ENCODE measurements at places on chromosomes 12 and 14. TPM values are rescaled to one million over a fixed set of nuclear protein-coding genes. Genes with fewer than 3 reads are reported as not detected.

The PLD4 gene
- under 0.01 TPM for total RNA-seq

The OTX2 gene
- not detected for total RNA-seq

The BATF gene
- 1.4 TPM for total RNA-seq

The NOVA1 gene
- 2.1 TPM for total RNA-seq

The IFNG-AS1 gene
- total RNA-seq: not detected

DNA sequence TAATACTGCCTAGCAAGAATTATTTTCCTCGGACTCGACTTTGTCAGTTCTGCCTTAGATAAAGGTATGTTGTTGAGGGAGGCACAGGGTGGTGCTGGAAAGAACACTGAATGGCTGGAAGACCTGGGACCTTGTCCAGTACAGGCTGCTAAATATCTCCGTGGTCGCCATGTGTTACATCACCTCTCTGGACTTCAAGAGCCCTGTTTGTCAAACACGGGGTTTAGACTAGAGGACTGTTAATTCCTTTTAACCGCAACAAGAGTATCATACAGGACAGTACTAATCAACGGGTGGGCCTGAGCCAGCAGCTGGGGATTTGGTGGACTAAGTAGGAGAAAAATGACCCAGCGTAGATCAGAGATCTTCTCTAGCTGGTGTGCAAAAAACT, 476.3 kb downstream of the LRIG3 start:
- no peak for DNase-seq

DNA sequence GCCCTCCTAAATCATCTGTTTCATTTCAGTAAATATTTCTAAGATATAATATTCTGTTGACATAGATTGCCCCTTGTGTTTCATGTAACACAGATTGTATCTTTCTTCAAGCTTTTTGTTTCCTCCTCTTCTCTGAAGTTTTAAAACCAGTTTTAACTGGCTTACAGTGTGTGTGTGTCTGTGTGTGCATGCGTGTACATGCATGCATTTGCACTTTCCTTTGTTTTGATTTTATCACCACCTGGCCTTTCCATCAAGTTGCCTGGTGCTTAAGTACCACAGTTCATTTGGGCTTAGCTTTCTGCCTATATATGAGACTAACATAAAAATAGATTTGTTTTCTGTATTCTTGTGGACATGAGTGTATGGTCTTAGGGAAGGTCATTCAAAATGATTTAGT, 31.9 kb downstream of the ETNK1 start:
- DNase-seq: no peak

GRCh38 chr14:53109105-53110041, 43.8 kb downstream of the DDHD1 start:
- DNase-seq: no peak

- DNase-seq: no peak
Measured at GRCh38 chr12:57744194-57744776, 554 bp upstream of the TSPAN31 start.

DNA sequence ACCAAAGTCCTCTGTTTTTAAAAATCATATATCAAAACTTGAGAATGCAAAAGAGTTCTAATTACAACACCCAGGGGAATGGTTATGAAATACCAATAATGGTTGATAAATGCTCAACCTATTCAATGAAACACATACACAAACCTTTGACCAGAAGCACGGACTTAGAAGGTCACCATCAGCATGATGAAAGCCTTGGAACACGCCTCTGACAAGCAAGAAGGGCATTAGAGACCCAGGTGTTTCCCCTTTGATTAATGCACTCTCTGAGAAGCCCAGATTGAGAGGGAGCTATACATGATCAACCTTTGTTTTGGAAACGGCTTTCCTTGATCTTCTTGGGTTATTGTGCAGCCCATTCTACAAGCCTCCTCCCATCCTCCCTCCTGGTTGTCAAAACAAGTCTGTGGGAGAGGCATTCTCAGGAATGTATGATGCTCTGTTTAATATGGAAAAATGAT, 69.0 kb downstream of the ZFP36L1 start:
- DNase-seq: no peak

GRCh38 chr14:30610787-30611343, 11.3 kb upstream of the SCFD1 start:
- DNase-seq: peak; percentile 54

DNA sequence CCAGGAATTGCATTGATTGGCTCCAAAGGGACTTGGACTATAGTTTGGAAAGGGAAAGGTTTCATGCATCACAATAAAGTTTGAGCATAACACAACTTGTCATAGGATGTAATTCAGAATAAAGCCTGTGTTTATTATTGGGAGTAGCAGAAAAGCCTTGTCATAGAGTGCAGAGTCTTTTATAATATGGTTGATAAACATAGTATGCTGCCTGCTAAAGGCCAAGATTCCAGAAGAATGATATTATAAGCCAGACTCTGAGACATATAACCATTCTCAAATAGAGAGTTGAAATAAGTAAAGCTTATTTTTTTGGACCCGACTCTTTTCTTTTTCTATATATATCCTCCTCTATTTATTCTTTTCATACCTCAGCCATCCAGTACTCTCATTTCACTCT, 207.3 kb downstream of the LRIG3 start:
- DNase-seq: no peak

- no peak for DNase-seq
Measured at GRCh38 chr14:101925152-101925551, 39.2 kb upstream of the DYNC1H1 start.

DNA sequence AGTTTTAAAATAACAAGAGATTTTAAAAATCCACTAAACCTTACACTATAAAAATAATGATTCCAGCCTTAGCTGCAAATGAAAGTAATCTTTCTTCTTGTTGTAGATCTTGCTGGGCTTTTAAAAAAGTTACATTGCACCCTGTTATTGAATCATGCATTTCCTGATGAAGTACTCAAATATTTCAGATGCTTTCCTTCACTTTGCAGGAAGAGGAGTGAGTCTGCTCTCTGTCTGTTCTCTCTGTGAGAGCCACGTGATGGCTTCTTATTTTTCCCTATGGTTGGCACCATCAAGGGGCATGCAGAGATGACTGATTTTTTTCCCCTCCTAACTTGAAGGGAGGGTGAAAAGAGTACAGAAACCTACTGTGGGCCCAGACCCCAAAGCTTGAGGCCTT, 262.7 kb downstream of the ATP23 start:
- DNase-seq: peak; percentile 35

DNA sequence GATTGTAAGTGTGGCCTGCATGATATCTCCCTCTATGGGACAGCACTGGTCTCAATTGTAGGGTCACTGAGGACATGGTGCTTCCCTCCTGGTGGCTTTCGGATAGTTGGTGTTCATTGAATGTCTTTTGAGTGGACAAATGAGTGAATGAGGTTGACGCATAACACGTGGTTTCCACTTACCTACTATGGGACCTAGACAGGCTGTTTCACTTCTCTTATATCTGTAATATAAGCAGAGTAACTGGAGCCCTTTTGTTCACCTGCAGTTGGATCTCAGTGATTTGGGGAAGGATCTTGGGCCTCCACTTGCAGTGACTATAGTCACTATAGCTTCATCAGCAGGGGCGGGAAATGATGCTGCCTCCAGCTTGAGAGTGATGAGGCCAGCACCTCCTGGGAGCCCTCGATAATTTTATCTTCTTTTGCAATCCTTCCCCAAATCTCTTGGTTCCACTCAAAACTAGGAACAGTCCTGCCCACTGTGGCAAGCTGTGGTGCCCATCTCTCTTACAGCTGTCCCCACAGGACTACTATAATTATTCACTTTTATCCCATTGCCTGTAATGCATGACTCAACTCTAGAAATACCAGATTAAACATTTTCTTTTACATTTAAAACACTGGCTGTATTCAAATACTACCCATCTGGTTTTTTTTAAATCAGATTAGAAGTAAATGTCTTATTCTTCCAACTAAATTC, 242.9 kb downstream of the CHST11 start:
- DNase-seq: no peak

DNA sequence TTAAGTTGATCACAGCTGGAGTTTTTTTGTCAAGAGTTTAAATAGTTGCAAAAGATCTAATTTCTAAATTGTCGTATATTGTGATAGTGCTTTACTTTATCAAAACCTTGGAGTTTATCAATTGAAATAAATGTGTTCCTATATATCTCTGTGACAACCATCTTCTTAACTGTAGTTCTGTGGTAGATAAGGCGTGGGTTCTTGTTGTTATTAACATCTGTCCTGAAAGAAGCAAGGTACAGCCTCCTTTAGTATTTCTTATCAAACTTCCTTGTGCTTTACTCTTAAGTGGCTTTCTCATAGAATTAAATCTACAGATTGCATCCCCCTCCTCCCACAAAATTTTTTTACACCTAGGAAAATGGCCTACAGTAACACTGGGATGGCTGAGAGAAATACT, 7.3 kb downstream of the SCYL2 start:
- DNase-seq: no peak

GRCh38 chr14:95811813-95812212, 64.8 kb upstream of the TUNAR start:
- no peak for DNase-seq

All from pulmonary artery endothelial cell (primary cell).